Frontal cortex (tissue), 4 donors: ENCODE measurements at places on chromosomes 4 and X.

- no peak for DNase-seq
Observed at GRCh38 chr4:77432717-77433417, 172.8 kb upstream of the CXCL13 start.

DNA sequence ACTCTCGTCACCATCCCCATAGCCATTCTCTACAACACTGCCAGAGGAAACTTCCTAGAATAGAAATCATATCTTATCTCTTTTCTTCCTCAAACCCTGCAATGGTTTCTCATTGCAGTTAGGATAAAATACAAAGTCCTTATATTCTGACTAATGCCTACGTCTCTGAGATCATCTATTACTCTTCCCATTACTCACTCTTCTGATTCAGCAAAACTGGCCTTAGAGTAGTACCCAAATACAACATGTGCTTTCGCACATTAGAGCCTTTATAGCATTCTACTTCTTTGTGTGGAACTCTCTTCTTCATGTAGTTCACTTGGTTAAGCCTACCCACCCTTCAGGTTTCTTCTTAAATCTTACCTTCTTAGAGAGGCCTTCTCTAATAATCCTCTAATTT, 28.0 kb downstream of the LHFPL1 start:
- no peak for DNase-seq

DNA sequence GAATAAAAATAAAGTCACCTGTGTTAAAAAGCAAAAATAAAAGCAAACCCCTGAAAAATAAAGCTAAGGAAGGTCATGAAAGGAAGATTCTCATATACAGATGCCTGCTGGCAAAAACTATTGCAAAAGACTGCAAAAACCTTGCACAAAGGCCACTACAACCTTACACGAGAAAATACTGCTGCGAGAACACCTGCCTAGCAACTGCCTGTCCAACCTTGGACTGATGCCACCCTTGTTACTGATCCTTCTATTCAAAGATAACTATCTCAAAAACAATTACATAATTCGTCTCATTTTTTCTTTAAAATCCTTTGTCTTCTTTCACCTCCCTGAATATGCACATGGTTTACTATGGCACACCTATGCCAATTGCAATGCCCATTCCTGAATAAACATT, 49.6 kb downstream of the SLC2A9 start:
- no peak for DNase-seq

- no peak for DNase-seq
Observed at GRCh38 chr4:95877636-95878035, 37.7 kb downstream of the PDHA2 start.

- DNase-seq = no peak
Observed at GRCh38 chr4:11468901-11469300, 40.2 kb upstream of the HS3ST1 start.

DNA sequence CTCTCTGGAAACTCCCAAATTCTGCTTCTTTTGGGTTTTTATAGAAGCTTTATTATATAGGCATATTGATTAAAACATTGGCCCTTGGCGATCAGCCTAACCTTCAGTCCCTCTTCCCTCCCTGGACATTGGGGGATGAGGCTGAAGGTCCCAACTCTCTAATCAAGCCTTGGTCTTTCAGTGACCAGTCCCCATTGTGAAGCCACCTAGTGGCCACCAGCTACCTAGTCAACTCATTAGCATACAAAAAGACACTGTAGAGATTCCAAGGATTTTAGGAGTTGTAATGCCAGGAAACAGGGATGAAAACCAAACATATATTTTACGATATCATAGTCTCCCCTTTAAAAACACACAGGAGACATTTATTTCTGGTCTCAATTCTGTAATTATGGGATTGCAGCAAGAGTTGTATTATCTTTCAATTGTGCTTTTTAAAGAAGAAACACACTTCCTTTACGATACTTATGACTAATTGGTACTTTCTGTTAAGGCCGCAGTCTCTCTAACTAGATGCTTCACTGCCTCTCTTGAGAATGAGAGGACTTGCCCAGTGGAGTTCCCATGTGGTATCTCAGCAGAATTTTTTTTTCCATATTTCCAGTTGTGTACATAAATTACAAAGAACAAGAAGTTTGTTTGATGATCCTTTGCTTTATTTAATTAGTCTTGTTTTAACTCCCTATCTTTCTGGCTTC, 58.2 kb downstream of the WDR17 start:
- DNase-seq = no peak

GRCh38 chr4:97627750-97628149, 515.5 kb downstream of the STPG2 start:
- DNase-seq = no peak

DNA sequence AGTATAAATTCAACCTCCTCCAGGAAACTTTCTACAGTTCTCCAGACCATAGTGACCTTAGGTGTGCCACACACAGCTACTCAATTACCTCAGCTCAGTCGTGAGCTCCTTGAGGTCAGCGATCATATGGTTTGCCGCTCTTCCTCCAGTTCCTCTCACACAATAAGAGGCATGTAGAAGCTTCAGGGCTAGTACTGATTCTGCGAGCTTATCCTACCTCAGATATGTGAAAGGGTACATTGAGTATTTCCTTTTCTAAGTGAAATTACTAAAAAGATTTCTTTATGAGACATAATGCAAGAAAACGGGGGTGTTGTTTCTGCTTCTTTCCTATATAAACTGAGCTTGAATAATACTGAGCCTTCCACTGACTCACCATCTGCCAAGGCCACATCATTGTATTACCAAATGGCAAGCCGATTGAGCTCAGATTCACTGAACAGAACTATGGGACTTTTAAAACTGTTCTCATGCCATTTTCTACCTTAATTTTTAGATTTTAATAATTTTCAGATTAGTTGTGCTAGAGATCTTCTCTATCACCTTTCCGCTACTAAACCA, 183.1 kb downstream of the HS6ST2 start:
- DNase-seq = no peak

- DNase-seq = no peak
Observed at GRCh38 chr4:15333692-15334633, 93.9 kb upstream of the C1QTNF7 start.

- DNase-seq = no peak
Observed at GRCh38 chr4:157819693-157820464, 352.9 kb downstream of the GASK1B start.

- DNase-seq = no peak
Observed at GRCh38 chr4:136893573-136893972, 638.7 kb downstream of the PCDH18 start.

GRCh38 chr4:87589531-87589930, 18.8 kb upstream of the DSPP start:
- no peak for DNase-seq
